AG10803 (cell line): ENCODE measurements at places on chromosomes 3 and 15.

- DNase-seq, result peak; percentile 13
Observed at GRCh38 chr3:123449102-123449996, 459 bp upstream of the ADCY5 start.

- DNase-seq, result no peak
Observed at GRCh38 chr3:62768896-62769295, 106.3 kb downstream of the CADPS start.

GRCh38 chr3:9062570-9062969 lies 99.3 kb upstream of the RAD18 start:
- DNase-seq, result no peak

GRCh38 chr3:160368804-160369203 lies 30.2 kb downstream of the IFT80 start:
- DNase-seq, result no peak

DNA sequence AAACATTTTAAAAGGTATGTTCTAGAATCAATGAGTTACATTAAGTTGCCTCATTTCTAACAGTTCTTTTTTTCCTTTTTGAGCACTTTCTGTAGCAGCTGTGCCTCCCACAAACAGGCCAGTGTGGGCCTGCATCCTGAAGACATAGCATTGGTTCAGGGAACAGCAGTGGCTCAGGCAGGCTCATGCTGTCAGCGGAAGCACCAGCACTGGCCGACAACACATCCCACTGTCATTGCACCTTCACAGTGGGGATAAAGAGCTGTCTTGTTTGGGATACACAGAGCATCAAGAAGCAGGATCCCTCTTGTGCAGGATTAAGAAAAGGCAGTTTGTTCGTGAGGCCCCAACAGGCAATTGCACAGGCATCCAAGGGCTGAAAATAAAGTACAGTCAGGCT lies 123.3 kb downstream of the MOBP start:
- no peak for DNase-seq

GRCh38 chr15:98953968-98954367 lies 53.6 kb downstream of the PGPEP1L start:
- no peak for DNase-seq

DNA sequence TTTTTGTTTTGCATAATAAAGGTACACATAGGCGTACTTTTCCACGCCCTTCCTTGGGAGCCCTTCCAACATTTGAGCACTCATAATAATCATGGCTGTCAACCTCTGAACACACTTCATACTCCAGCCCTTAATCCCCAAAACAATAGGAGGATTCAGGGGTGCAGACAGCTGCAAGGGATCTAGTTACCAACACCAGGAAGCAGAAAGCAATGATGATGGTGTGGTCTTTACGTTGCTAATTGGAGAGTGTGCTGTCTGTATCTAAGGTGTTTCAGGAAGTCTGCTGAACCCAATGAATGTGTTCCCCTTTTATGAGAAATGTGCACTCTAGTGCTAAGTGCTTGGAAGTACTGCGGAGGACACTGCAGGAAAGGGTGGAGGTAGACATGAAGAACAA lies 60.3 kb upstream of the PDZRN3 start:
- DNase-seq, result no peak

- DNase-seq, result no peak
Observed at GRCh38 chr3:187840856-187841255, 95.6 kb upstream of the BCL6 start.

GRCh38 chr3:189593581-189593980 lies 37.6 kb upstream of the TP63 start:
- DNase-seq, result peak; percentile 19

- DNase-seq, result no peak
Observed at GRCh38 chr15:97009031-97009431, 678.5 kb downstream of the NR2F2 start.

- DNase-seq, result no peak
Observed at GRCh38 chr15:52161406-52161966, 29.7 kb downstream of the GNB5 start.

DNA sequence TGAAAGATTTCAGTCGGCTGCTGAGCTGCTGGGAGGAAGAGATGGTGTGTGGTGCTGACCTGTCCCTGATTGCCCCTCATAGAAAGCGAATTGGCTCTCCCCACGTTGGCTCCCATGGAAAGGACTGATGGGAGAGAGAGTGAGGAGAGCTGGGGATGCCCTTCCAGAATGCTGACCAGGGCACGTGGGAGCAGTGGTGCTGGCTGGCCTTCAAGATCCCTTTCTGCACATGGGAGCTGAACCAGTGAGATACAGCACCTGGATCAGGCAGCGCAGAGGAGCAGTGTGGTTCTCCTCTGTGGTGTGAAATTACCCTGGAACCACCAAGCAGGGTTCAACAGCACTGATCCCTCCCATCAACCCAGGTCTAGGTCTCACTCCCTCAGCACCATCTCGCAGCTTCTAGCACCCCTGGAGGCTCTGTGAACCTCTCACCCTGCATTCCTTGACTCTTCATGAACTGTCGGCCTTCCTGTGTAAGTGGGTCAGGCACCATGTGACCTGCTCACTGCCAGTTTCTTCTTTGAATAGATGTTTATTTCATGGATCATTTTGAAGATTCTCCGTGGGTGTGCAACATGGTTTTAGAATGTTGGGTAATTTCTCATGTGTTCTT lies 55.7 kb downstream of the CACNA1D start:
- DNase-seq, result no peak

DNA sequence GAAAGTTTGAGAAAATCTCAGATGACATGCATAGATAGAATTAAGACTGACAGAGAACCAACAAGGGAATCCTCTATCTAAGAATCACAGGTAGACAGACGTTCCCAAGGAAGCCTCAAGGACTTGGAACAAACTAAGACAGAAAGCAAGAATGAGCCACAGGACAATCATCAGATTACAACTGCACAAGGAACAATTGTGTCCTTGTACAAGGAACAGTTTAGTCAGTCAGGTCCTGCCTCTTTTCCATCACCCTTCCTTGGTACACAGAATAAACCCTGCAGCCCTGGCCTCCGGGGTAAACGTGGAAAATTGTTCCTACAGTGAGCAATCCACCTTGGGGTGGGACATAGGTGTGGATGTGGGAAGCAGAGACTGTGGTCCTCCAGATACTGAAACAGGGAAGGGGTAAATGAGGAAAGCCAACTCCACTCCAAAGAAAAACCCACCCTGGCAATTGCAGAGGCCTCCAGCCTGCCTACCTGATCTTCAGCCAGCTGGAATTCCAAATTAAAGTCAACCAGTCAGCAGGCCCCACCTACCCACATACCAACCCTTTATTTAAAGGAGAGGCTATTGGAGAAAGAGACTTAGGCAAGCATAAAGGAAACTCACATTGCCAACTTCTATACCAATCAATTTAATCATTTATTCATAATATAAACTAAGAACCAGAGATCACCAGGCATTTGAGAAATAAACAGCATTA lies 73.4 kb downstream of the ULK4 start:
- DNase-seq, result no peak

- DNase-seq, result no peak
Observed at GRCh38 chr3:14564741-14565140, 24.6 kb upstream of the GRIP2 start.

DNA sequence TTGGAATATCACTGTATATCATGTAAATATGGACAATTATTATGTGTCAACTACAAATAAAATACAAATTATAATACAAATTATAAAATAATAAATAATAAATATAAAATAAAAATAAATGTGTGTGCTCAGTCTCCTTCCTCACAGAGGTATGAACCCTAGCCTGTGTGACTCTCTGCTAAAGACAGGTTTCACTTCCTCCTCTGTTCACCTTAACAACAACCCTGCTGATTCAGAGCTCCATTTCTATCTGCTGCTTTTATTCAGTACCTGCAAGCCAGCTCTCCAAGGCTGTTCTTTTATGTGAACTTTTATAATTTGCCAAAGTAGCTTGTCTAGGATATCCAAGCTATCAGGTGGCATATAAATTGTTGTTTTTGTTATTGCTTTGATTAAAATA lies 610.7 kb upstream of the GRM7 start:
- no peak for DNase-seq

- DNase-seq, result no peak
Observed at GRCh38 chr3:94173673-94174434, 111.0 kb downstream of the NSUN3 start.

GRCh38 chr3:146313746-146314111 lies 62.8 kb upstream of the PLSCR4 start:
- DNase-seq, result peak; percentile 92

DNA sequence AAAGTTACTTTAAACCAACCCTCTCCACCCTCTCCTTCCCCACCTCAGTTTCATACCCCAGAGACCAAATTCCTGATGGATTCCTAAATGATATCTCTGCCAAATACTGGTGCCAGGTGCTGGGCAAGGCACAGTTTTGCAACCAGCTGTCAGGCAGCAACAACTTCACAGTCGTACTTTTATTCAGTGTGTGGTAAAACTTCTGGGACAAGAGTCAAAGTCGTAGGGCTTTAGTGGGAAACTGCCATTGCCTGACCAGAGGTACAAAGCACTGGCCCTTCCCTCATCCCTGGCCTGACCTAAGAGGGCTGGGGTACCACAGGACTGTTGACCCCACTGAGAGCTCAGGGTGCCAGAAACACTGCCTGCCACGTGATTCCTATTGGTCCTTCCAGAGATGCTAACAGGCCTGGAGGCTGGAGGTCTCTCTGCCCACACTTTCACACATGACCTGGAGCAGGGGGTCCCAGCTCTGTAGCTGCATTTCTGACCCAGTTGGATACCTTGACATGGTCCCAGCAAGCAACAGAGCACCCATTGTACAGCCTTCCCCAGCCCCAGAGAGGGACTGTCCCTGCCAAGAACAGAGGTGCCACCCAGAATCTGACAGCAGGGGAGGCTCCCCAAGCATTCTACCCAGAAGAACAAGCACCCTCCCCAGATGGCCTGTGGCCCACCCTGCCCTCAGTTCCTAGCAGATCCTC lies 59.9 kb downstream of the LIPC start:
- DNase-seq, result no peak

GRCh38 chr3:196620161-196620604 lies 19.3 kb upstream of the NRROS start:
- DNase-seq, result no peak

GRCh38 chr15:38490242-38490922 lies 36.5 kb downstream of the FAM98B start:
- DNase-seq, result peak; percentile 56

DNA sequence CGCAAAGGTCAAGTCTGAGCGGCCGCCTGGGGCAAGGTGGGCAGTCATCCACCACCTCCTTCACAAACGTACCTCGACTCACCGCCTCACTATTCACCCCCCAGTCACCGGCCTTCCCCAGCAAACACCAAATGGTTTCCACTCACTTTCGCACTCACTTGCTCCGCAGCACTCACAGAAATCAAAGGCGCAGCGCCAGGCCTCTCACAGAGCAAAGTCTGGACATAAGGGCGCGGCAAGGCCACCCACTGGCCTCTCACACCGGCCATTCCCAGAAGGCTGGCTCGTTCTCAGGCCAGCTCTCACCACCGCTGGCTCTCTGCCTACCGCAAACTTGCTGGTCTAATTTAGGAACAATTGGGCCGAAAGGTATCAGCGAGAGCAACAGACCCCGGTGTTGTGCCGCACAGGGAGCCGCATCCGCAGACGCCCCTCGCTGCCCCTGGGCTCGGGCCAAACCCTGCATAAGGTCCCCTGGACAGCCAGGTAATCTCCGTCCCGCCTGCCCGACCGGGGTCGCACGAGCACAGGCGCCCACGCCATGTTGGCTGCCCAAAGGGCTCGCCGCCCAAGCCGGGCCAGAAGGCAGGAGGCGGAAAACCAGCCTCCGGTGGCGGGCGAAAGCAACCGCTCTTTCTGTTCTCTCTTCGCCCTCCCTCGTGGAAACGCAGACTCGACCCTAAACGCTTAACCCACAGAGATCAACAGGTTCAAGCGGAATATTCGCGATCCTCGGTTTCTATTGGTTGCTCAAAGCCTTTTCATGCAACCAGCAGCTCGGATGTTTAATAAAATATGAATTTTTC lies 2.9 kb downstream of the SHOX2 start:
- peak; percentile 56 for DNase-seq

GRCh38 chr3:193546129-193546528 lies 8.6 kb downstream of the ATP13A4 start:
- DNase-seq, result no peak

DNA sequence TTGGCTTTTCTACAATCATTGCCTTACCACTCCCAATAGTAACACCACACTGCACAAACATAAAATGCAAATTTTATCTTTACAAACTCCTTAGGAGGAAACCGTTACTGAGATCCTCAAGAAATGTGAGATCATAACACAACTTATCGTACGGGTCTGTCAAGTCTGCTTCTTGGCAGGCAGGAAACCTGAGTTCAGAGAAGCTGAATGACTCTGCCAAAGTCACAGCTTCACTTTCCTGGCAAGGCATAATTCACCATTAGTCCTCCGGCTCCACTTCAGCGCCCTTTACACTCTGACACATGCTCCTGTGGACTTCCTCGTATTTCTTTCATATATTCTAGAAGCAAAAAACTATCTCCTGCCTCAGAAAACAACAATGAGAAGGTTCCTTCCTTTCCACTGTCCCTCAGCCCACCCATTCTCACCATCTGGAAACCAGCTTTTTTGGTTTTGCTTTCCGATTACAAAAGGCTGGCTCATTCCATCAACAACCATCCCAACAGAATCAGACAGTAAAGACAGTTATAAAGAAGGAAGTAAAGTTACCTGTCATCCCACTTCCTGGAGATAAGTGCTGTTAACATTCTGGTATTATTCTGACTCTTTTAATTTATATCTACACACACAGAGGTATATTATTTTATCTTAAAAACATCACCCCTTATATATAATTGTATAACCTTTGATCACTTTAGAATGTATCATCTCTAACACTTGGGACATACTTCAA lies 223.4 kb downstream of the STT3B start:
- no peak for DNase-seq
